ENCODE measurements at places on chromosomes 7 and 10. TPM values are rescaled to one million over a fixed set of nuclear protein-coding genes. Genes with fewer than 3 reads are reported as not detected.

DNA sequence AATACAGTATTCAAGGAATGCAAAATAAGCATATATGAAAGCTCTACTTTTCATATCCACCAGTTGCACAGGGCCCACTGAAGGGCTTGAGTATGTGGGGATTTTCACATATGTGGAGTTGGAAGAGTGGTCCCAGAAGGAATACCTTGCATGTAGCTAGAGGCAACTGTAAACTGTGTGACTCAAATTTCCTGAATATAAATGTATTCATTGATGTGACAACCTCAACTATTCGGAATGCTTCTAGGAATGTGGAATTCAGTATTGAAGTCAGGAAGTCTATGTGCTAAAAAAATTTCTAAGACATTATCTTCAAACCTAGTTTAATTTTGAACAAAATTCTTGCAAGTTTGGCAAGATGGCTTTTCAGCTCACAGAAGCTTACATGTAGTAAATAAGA is 695.5 kb upstream of the SEMA3D start:
- DNase-seq, result no peak

DNA sequence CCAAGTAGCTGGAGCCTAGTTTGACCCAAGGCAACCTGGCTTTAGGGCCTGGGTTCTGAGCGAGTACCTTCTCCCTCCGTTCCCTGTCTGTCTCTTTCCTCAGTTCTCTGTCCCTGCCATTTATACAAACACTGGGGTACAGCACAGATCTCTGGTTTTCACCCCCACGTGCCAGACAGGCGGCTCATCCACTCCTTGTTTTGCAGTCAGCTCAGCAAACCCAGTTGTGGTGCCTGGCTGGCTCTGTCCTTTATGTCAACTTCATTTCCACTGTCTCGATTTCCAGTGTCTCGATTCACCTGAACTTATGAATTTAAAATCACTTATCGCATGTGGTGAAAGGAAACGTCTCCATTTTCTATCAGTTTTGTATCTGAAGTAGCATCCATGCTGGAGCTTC is 230.8 kb downstream of the FRMD4A start:
- DNase-seq, result no peak

DNA sequence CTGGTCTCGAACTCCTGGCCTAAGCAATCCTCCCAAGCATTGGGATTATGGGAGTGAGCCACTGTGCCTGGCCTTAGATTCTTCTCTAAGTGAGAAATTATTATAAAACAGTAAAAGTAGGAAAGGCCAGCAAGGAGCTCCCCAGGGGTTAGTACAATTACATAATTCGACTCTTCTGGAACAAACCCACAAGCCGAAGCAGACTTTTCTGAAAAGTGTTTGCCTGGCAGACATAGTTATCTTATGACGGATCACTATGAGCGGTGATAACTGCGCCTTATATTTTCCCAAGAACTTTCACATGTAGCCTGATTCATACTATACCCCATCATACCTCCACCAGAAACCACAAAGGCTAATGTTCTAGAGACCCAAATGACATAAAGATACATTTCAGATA is 30.2 kb upstream of the SH3PXD2A start:
- DNase-seq, result no peak

The BTBD16 gene
- not detected for total RNA-seq

GRCh38 chr7:112958775-112959174 is 127.9 kb downstream of the GPR85 start:
- DNase-seq, result no peak

GRCh38 chr10:92590623-92591549 is 2.0 kb upstream of the KIF11 start:
- peak; percentile 54 for DNase-seq

- no peak for DNase-seq
Measured at GRCh38 chr7:36811807-36812206, 87.5 kb upstream of the AOAH start.

DNA sequence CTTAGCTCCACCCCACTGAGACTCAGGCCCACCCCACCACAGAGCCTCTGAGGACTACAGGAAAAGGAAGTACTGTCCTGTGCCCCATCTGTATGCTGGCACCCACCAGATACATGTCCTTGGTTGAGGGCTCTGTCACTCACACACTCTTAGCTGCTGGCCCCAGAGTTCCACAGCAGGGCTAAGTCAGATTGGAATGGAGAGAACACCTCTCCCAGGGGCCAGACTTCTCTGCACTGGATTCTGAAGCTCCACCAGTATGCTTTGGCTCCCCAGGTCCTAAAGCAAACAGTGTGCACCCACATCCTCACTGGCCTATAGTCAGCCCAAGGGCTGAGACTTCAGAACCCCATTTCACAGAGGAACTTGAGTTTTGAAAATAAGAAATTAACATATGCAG is 103.2 kb upstream of the PPP2R2D start:
- DNase-seq, result no peak

GRCh38 chr10:18860631-18861240 is 187.9 kb upstream of the MALRD1 start:
- no peak for DNase-seq

The NOS3 gene
- total RNA-seq, result 33.4 TPM

GRCh38 chr7:16774294-16774693 is 20.7 kb downstream of the TSPAN13 start:
- no peak for DNase-seq

GRCh38 chr7:112421666-112422486 is 28.4 kb upstream of the IFRD1 start:
- DNase-seq, result no peak

GRCh38 chr7:95269640-95270039 is 54.7 kb downstream of the PON1 start:
- DNase-seq, result no peak

The EMX2 gene
- total RNA-seq, result 0.09 TPM

DNA sequence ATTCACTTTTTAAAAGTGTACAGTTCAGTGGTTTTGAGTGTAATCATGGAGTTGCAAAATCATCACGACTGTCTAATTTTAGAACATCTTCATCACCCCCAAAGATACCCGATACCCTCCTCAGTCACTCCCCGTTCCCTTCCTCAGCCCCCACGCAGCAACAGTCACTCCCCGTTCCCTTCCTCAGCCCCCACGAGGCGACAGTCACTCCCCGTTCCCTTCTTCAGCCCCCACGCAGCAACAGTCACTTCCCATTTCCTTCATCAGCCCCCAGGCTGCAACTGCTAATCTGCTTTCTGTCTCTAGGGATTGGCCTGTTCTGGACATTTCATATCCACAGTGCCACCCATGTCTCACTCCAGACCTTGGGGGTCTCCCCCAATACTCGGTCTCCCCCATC is 161.6 kb upstream of the PPP2R2D start:
- no peak for DNase-seq

The PLCE1 gene
- 3.6 TPM for total RNA-seq

The PRSS37 gene
- total RNA-seq, result not detected

The CTAGE15 gene
- total RNA-seq, result not detected

DNA sequence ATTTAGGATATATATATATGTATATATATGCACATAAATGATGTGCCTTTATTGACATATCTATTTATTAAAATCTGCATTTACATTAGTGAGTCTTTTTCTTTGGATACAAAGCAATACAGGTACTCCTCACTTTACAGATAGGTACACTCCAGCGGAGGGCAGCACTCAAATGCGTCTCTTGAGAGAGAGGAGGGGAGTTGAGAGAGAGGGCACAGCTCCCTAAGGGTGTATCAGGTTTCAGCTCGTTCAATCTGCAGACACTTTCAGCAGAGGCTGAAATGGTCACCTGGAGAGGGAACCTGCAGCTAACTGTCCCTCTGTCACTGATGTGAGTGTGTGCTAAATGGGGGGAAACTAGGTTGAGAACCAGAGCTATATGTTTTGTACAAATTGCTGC is 21.5 kb downstream of the C10orf53 start:
- no peak for DNase-seq

The ITPRID1 gene
- total RNA-seq, result not detected

GRCh38 chr7:126696256-126697038 is 556.3 kb downstream of the GRM8 start:
- no peak for DNase-seq

The SPDYE17 gene
- total RNA-seq, result not detected

- no peak for DNase-seq
Measured at GRCh38 chr10:122261584-122261983, 9.5 kb upstream of the BTBD16 start.

GRCh38 chr7:135930565-135931461 is 46.3 kb downstream of the MTPN start:
- peak; percentile 50 for DNase-seq

GRCh38 chr7:43869867-43870240 is 537 bp upstream of the MRPS24 start:
- DNase-seq, result peak; percentile 41

GRCh38 chr10:101832325-101832771 is 11.3 kb downstream of the KCNIP2 start:
- no peak for DNase-seq

The CYP26C1 gene
- 1.9 TPM for total RNA-seq

- no peak for DNase-seq
Measured at GRCh38 chr7:31734456-31734855, 47.4 kb downstream of the PPP1R17 start.

The RBM48 gene
- total RNA-seq, result 15.5 TPM

DNA sequence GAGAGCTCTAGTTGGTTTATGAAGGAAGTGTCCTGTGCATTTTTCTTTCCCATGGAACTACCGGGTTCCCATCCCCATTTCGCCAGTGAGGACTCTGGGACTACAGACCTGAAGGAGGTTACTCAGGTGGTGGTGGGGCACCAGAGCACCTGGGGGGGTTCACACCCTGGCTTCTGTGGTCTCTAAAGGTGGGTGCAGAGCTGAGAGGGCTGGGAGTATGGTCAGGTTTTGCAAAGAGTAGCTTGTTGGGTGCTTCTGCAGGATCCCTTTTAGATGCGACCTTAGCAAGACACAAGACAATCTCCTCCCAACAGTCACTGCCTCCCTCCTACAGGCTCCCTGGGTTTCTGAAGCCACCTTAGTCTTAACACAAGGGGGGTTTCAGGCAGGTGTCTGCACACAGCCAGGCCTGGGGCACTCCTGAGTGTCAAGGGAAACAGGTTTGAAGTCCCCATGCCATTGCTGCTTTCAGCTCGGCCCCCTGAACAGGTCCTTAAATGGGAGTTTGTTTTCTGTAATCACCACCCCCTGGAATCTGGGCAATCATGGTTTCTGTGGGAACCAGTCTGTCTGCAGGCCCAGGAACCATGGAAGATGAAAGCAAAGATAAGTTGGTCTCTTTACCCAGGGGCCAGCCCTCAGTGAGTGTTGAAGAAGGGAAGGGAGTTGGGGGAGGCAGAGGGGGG is 9.9 kb upstream of the CXCL12 start:
- no peak for DNase-seq

- no peak for DNase-seq
Measured at GRCh38 chr7:81031996-81032395, 113.1 kb upstream of the SEMA3C start.

The FZD8 gene
- 25.6 TPM for total RNA-seq

GRCh38 chr10:26391701-26392695 is 46.1 kb upstream of the APBB1IP start:
- DNase-seq, result no peak

- no peak for DNase-seq
Measured at GRCh38 chr10:126686268-126686667, 15.8 kb upstream of the C10orf90 start.

The MBLAC1 gene
- 2.4 TPM for total RNA-seq

- no peak for DNase-seq
Measured at GRCh38 chr10:101558204-101558603, 29.9 kb downstream of the POLL start.

GRCh38 chr7:116377721-116378120 is 121.8 kb upstream of the CAV2 start:
- peak; percentile 42 for DNase-seq

DNA sequence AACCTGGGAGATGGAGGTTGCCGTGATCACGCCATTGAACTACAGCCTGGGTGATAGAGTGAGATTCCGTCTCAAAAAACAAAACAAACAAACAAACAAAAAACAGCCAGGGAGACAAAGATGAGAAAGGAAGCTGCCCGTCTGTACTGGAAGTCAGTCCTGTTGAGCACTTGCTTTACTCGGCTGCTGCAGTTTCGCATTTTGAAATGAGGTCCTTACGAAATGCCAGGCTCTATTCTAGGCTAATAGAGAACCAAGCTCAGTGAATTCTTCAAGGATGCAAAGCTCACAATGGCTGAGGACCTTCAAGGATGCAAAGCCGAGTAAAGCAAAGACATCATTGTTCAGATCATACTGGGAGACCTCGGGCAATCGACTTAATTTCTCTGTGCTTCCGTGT is 333.3 kb downstream of the CALN1 start:
- DNase-seq, result no peak

The HECTD2 gene
- total RNA-seq, result 8.5 TPM

- no peak for DNase-seq
Measured at GRCh38 chr7:22611758-22612079, 111.7 kb upstream of the STEAP1B start.

DNA sequence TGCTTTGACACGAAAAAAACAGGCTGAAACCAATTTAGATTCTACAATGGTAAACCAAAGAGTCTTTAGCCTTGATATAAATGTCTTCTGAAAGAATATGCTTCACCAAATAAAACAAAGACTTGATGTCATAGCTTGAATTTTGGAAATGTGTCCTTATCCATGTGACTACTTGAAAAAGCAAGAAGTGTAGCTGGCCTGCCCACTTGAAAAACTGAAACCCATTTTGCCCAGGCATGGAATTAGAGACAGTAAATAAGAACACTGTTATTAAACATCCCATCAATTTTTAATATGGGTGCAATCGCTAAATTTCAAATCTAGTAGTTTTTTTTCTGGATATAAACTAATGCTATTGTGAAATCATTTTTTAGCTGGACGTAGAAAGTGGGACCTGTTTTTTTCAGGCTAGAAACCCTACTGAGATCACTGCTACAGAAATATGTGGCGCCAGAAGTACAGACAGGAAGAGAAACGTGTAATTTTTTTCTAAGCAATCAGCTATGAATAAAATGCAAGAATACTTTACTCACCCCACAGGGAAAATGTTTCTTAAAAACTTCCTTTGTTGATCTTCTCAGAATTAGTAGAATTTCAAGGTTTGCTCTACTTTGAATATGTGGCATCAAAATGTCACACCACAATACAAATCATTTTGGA is 56.7 kb downstream of the PIP4K2A start:
- DNase-seq, result peak; percentile 33

The CALHM1 gene
- not detected for total RNA-seq

Measured in dermis blood vessel endothelial cell (primary cell).